SW480 (cell line): ENCODE measurements at places on chromosomes 6 and 20.

DNA sequence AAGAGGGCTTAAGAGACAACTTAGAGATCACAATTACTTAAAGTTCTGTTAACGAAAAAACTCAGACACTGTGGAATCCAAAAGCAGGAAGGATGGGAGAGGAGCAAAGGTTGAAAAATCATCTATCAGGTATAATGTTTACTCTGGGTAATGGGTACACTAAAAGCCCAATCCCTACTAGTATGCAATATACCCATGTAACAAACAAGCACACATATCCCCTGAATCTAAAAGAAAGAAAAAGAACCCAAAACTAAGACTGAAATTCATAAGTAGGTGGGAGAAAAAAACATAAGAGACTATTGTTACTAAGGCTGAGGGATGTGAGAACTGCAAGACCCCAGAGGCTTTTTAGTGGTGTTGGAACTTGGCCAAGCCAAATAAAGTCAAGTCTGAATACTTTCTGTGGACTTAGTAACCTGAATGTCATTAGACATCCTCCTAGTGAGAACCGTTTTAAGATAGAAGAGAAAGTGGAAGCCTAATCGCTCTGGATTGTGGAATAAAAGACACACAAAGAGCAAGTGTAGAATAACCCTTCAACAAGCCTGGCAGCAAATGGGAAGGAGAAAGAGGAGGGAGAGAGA is 189.4 kb upstream of the RNF217 start:
- no peak for DNase-seq

GRCh38 chr20:2663887-2664719 is at the start of gene IDH3B:
IDH3B (minus strand) TSS chr20:2664216; CDS start chr20:2664188, 28 bp downstream.
- peak; percentile 95 for DNase-seq

DNA sequence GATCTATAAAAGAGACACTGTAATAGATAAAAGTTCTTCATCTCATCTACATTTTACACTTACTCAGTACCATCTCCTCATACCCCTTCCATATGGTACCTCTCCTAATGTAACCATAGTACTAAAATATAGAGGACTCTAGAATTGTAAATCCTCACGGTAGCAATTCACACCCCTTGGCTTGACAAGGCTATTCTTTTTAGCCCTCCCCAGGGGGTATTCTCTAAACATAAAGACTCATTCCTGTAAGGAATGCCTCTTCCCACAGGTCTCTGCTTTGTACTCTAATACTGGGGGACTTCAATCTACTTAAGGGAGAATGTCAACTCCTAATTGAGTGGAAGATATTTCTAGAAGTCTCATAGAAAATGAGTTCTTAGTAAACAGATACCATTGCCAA is 85.9 kb downstream of the VIP start:
- no peak for DNase-seq

- DNase-seq, result no peak
These were observed 182.5 kb downstream of the OTOR start for GRCh38 chr20:16930656-16931055.

GRCh38 chr6:65110031-65110430 is 597.0 kb downstream of the EYS start:
- no peak for DNase-seq

- DNase-seq, result no peak
These were observed 2.4 kb downstream of the GMEB2 start for GRCh38 chr20:63624486-63624885.

DNA sequence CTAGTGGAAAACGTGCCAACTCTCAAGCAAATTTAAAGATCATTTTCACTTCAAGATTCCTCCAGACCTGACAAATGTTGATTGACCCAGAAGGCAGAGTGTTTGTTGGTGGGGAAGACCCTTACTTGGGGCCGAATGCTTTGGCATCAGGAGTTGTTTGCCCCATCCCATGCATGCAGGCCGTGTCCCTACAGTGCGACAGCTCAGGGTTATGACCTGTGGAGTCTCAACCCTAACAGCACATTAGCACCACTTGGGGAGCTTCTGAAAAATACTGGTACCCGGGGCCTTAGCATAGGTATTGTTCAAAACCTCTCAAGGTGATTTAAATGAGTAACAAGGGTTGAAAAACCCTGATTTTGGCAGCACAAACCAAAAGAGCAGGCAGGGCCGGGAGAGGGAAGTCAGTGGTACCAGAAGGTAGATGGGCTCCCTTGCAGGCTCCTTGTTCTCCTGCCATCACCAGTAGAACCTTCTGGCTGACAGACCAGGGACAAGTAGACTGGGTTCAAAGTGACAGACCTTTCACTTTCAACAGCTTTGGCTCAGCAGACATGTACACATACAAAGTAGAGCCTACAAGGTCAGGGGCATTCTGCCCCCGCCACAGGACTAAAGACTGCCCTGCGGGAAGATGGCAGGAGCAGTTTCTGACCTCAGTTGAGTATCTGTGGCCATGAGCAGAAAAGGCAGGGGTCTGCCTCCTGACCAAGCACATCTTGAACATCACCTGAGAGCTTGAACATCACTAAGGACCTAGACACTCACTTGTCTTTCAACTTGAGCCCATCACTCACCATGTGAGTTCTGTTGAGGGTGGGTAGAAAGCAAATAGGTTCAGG is 39.6 kb downstream of the PLCG1 start:
- no peak for DNase-seq

DNA sequence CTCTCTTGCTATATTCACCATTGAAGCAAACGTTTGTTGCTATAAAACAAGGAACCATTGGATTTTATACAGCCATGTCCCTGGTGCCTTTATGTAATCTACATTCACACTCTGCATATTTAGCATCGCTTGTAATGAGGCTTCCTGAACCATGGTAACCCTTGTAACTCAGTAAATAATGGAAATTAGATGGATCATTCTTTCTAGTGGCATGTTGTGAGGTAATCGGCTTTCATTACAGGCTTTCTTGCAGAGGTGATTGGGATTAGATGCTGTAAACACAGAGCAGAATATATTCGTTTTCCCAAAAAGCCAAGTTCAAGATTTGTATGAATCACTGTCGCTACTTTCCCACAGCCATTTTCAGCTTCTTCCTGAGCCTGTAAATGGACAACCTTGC is 36.1 kb downstream of the SMPDL3A start:
- no peak for DNase-seq

GRCh38 chr20:7985916-7986315 is 33.6 kb downstream of the TMX4 start:
- DNase-seq, result no peak

DNA sequence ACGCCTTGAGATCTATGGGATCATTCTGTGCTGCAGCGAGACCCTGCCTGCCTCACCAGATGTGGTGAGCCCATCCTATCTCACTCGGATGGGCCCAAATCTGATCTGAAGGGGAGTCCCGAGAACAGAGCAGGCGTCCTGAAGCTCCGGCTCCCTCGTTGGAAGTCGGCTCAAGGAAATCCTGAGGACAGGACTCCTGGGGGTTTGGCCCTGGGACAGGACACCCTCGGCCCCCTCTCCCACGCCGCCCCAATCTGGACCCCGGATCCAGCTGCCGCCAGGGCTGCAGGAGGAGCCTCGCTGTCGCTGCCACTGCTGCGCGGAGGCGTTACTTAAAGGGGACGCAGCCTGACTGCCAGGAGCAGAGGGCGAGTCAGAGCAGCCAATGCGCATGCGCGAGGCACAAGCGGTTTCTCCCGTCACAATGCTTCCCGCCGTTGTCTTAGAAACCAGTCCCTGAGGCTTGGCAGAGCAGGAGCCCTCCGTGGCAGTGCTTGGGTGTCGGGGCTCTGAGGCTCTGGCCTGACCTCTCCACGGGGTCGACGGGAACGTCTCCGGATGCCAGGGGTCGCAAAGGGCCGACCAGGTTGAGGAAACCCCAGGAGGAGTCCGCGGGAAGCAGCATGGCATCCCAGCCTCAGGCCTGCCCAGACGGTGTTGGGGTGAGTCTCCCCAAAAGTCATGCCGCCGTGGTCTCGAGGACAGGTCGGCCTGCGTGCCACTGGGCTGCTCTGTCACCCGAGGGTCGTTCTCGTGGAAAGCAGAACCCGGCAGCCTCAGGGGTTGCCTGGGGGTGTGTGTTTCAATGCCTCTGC is 1567.8 kb upstream of the DEFB115 start:
- DNase-seq, result no peak

DNA sequence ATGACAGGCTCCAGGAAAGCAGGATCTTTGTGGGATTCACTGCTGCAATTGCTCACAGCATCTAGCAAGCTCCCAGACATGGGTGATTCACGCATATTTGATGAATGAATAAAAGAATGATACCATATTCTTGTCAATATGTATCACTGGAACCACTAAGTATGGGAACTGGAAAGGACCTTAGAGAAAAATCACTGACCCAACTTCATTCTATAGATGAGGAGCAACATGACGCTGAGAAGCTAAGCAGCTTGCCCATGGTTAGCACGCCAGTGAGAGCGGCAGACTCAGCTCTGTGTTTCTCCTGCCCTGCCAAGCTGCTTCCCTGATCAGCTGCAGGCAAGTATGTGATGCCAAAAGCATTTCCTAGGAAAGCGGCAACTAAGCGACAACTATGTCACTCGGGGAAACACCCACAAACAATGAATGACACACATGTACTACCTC is 66.8 kb downstream of the PPP1R3G start:
- no peak for DNase-seq

DNA sequence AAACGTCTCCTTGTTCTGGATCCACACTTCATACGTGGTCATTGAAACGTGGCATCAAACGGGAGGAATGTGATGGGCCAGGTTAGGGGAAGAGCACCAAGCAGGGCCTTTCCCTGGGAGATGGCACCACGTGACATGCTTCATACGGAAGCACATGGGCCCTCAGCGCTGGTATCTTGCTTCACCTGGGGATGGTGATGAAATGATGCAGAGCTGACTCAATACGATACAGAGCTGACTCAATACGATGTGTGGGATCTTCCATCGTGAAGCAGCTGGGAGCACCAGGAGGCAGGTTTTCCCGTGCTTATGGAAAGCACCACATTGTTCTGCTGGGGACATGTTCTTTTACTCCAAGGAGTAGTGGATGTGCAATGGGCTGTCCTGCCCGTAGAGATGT is 22.5 kb upstream of the TAGAP start:
- no peak for DNase-seq
